ENCODE measurements at places on chromosomes 1 and 21.

- DNase-seq, result no peak
Measured at GRCh38 chr1:93739472-93739871, 57.8 kb upstream of the BCAR3 start.

GRCh38 chr1:34066981-34067603, 97.9 kb downstream of the CSMD2 start:
- no peak for DNase-seq

DNA sequence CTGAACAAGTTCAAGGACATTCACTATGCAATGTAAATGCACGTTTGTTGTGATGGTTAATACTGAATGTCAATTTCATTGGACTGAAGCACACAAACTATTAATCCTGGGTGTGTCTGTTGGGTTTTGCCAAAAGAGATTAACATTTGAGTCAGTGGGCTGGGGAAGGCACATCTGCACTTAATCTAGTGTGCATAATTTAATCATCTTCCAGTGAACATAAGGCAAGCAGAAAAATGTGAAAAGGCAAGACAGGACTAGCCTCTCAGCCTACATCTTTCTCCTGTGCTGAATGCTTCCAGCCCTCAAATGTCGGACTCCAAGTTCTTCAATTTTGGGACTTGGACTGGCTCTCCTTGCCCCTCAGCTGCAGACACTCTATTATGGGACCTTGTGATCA, 40.1 kb downstream of the PRPF38A start:
- DNase-seq, result no peak

DNA sequence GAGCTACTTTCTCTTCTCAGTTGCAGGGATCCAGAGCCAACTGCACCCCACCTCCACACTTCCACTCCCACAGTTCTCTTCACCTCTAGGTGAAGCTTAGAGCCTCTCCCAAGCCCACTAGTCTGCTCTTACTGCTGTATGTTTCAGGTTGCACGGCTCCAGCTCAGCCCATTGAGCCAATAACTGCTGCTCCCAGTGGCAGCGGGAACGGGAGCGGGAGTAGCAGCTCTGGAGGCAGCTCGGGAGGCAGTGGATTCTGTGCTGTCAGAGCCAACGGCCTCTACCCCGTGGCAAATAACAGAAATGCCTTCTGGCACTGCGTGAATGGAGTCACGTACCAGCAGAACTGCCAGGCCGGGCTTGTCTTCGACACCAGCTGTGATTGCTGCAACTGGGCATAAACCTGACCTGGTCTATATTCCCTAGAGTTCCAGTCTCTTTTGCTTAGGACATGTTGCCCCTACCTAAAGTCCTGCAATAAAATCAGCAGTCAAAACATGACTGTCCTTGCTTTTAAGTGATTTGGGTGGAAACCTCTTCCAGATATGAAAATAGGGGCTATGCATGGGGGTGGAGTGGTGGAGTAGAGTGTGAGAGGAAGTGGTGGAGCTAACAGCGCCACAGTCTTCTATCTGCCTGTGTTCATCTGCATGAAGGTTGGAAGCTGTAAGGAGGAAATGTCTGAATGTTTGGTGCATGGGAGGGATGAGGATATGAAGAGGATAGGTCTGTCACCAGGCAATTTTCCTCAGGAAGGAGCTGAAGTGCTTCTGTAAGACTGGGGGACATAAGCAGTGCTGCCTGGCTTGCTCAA, 29.6 kb downstream of the CHIA start:
- DNase-seq, result no peak

- DNase-seq, result peak; percentile 13
Measured at GRCh38 chr1:151705753-151706463, 10.7 kb downstream of the CELF3 start.

DNA sequence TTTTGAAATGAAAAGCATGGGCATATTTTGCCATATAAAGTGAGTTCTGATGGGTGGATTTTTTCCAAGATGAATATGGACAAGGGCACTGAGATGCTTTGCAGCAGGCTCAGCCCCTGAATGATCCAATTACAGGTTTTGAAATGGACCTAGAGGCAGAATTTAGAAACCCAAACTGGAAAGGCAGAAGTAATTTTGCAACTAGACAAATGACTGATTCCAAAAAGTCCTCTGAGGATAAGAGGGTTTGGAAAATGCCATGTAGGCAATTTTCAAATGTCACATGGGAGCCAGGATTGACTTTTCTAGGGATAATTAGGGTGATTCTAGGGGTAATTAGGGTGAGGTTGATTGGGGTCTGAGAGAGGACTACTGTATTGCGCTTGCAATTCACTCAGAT, 148.9 kb upstream of the ZNF648 start:
- DNase-seq, result no peak

DNA sequence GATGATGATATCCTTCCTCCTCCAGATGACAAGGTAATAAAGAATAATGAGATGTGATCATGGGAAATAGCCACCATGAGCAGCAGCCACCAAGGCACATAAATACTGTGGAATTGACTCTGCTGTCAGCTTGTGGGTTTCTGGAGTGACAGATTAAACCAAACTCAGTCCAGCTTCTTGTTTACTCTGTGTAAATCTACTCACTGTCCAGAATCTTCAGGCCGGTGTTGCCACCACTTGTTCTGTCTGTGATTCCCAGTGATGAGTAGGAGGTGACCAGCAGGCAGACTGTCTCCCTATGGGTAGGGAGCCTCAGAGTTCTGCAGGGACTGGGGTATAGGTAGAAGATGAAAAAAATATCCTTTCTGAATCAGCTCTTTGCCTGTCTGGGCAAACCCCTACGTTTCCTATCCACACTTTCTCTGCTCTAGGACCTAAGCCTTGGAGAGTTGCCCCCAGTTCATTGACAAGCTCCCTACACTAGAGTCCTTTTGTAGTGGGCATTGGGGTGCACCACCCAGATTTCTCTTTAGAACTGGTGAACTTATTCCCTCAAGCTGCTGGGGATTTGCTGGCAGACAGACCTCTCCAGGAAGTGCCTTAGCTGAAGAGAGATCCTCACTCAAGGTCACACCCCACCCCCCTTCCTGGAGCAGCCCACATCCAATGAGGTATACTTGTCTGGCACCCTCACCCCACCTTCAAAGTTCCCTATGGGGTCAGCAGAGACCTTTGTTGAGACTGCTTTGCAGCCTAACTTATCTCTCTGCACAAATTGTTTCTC, 47.6 kb downstream of the ATP1A1 start:
- DNase-seq, result no peak

DNA sequence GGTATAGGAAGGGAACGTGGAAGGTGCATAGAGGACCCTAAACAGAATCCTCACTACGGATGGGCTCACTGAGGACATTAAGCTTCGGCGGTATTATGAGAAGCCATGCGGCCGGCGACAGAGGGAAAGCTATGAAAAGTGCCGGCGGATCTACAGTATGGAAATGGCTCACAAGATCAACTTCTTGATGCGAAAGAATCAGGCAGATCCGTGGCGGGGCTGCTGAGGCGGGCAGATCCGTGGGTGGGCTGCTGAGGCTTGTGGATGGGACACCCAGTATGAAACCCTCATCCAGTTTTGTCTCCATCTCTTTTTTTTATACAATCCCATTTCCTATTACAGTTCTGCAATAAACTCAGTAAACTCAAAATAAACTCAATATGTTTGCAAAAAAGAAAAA, 95.8 kb downstream of the CRB1 start:
- DNase-seq, result no peak

- DNase-seq, result no peak
Measured at GRCh38 chr1:47936916-47937551, 60.2 kb downstream of the TRABD2B start.

DNA sequence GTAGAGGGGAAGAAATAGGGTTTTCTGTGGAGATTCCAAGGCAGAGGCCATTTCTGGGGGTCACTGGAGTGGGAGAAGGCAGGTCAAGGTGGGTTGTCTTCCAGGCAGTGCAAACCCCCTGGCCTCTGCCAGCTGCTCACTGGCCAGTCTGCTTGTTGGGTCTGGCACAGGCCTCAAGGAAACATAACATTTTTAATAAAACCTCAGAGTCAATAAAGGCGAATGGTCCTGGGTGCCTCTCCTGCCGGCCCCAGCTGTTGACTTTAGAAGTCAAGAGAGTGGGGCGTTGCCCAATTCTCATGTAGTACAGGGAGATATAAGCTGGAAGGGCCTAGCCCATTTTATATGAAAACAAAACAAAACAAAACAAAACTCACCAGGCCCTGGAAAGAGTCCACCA, 36.6 kb downstream of the RUNX3 start:
- DNase-seq, result no peak

DNA sequence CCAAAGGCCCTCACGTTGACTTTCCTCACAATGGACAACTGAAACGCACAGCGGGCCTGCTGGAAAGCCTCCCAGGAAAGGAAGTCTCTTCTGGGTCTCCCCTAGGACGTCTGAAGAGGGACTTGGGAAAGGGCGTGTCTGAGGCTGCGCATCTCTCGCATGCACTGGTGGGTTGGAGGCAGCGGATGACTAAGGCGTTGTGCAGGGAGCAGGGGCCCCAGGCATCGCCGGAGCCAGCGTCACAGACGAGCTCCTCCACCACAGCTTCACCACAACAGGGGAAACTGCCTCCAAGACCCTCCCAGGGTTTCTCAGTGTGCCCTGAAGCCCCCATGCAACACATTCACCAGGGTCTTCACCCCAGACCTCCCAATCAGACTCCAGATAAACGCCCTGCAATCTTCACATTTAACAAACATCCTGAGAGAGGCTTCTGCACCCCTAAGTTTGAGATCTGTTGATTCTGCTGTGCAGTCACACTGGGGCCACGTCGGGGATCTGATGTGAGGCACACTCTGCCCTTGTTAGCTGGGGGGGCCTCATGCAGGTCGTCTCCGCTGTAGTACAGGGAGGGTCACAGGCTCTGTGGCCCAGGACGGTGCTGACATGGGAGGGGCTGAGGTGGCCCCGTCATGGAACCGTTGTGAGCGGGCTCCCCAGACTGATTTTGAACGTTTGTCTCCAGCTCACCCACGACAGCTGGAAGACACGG, 7.0 kb upstream of the TFF1 start:
- no peak for DNase-seq

DNA sequence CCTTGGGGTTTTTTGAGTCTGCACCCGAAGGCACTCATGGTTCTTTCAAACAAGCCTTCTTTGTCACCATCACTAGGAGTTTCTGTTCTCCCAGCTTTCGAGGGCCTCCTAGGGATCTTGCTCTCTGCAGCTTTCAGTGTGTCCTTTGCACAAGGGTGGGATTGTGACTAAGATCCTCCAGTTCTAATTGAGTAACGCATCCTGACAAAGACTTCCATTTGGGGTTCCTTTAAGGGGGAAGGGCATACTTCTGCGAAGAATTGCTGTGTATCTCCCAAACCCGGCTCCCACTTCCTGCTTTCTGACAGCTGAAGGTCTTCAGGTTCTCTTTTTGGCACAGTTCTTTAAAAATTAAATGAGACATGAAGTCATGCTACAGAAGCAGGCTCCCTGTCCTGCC, 139.4 kb downstream of the EDEM3 start:
- no peak for DNase-seq

DNA sequence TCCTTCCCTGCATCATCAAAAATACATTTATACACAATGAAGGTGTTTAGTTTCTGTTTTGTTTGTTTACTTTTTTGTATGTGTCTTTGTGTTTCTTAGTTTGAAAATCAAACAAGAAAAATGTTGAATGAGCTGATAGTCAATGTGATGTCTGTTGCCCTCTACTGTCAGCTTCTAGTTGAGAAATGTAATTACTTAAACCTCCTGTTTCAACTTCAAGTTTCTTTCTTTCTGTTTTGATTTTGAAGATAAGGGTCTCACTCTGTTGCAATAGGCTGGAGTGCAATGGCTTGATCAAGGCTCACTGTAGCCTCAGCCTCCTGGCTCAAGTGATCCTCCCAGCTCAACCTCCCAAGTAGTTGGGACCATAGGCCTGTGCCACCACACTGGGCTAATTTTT, 37.5 kb downstream of the SPTA1 start:
- no peak for DNase-seq

- DNase-seq, result peak; percentile 2
Measured at GRCh38 chr1:98323906-98324358, 337.6 kb upstream of the SNX7 start.

DNA sequence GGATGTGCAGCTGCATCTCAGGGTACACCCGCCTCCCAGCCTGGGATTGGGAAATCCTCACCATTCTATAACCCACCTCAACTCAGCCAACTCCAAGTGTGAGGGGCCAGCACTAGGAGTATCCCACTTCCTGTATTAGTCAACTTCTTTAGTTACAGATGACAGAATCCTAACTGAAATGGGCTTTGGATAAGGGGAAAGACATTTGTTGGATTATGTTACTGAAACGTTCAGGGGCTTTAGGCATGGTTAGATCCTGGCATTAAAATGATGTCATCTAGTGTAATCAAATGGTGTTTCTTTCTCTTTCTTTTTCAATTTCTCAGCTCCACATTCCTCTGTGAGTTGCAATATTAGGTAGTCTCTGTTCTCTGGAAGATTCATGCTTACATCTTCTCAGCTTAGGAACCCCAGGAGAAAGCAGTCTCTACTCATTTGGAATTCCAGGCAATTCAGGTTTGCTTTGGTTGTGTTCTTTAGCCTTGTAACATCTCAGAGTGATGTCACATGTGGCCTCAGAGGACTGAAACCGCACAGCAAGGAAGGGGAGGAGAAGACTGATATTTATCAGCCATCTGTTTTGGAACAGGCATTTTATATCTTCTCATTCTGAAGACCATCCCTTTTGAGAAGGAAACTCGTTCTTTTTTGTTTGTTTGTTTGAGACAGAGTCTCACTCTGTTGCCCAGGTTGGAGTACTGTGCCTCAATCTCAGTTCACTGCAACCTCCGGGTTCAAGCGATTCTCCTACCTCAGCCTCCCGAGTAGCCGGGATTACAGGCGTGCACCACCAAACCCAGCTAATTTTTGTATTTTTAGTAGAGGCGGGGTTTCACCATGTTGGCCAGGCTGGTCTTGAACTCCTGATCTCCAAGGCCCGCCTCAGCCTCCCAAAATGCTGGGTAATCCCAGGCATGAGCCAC, 18.9 kb upstream of the TMEM54 start:
- DNase-seq, result peak; percentile 17

GRCh38 chr1:163772246-163772645, 450.5 kb downstream of the NUF2 start:
- no peak for DNase-seq
